Uterus (tissue), 4 donors: ENCODE measurements at places on chromosomes 6 and 20.

GRCh38 chr6:103534095-103534494 is 1325.6 kb downstream of the HACE1 start:
- no peak for DNase-seq

GRCh38 chr6:90028066-90028778 is 134.0 kb downstream of the GJA10 start:
- no peak for DNase-seq

DNA sequence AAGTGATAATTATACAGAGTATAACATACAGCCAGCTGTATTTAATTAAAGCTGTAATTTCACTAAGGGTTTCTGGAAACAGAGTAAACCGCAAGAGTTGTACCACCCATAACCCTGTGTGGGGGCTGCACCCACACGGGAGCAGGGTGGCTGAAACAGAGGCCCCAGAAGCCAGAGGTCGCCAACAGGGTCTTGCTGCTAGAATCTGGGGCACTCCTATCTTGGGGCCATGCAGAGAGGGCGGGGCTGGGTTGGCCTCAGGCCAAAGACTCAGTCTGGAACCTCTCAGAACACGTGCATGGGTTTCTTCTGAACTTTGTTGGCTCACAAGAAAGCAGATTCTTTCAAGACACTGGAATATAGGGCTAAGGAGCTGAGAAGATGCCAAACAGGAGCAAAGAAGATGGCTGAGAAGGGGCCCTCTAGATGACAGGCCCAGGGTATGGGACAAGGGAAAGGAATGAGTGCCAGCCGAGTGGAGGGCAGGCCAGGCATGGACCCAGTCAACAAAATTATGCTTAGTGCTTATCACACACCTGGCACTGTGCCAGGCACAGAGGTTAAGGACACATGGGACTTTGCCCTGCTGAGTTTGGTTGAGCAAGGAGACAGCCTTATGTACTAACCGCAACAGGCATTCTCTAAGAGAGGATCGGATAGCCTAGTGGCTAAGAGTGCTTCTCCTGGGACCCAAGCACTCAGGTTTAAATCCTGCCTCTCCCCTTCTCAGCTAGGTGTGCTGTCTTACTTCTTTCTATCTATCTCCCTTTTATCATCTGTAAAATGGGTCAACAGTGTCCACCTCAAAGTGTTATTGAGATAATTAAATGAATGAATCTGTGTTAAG is 96.6 kb upstream of the FOXP4 start:
- peak; percentile 80 for DNase-seq

- DNase-seq = no peak
Measured at GRCh38 chr6:167244064-167244960, 46.8 kb upstream of the UNC93A start.

GRCh38 chr6:102126488-102126887 is 733.0 kb downstream of the GRIK2 start:
- DNase-seq = no peak

- DNase-seq = no peak
Measured at GRCh38 chr6:124368131-124368530, 564.5 kb downstream of the NKAIN2 start.

DNA sequence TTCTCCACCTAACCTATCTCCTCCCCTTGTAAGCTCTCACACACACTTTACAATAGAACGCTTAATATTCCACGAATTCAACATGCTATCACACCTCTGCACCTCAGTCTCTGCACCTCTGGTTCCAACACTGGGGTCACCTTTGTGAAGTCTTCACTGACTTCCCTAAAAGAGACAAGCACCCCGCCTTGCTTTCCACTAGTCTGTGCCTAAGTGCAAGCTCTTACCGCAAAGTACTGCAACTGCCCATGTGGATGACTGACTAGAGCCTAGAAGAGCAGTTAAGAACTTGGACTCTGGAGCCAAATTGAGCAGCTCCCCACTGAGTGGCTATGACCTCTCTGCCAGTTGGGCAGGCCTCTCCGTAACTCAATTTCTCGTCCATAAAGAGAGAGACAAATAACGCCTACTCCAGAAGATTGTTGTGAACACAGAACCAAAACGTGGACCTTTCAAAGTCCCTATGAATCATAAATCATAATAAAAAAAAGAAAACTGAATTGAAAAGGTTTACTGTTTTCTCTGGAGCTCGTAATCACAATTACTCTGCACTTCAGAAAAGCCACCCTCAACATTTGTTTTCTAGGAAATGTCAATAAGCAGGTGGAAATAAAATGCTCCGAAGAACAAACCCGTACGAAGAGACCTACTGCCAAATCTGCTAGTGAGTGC is 1.2 kb downstream of the IFNGR1 start:
- no peak for DNase-seq

GRCh38 chr6:107870381-107870780 is 46.3 kb upstream of the SCML4 start:
- DNase-seq = no peak

- no peak for DNase-seq
Measured at GRCh38 chr6:165055231-165055630, 254.2 kb downstream of the C6orf118 start.

DNA sequence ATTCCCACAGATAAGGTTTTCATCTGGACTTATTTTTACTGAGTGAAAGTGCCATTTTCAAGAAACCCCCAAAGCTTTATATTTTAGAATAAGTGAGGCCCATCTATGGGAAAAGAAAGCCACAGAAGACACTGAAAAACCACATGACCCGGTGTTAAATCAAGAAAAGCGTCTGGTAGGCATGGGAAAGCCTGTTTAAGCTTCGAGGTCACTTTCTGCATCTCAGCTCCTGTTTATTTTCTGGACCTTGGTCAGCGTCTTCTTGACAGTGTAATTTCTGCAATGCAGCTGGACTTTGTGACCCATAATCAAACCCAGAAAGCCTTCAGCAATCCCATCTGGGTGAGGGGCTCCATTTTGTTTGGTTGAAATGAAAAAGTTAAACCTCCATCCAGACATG is 59.6 kb upstream of the NEDD9 start:
- no peak for DNase-seq

DNA sequence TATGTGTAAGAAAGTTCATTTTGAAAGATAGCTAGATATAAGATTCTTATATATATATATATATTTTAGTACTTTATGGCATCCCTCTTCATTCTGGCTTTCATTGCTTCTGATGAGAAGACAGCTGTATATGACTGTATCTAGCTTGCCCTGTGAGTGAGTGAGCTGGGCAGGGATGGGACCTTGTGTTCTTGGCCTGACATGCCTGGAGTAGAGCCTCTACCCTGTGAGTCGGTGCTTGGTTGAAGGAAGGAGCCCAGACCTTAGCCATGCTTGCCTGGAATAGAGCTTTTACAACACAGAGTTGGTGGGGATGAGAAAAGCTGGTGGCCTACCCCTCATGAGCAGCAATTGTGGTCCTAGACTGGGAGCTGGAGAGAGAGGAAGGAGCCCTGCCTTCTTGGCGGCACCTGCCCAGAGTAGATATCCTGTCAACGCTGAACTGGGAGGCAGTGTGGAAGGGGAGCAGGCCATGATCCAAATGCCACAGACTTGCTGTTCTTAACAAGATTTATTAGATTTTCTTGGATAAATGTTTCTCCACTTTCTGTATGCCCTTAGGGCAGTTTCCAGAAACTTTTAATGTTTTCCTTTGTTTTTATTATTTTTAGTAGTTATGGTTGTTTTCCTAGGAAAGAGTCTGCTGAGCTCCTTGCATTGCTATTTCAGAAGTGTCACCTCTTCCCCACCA is 31.6 kb downstream of the FIG4 start:
- no peak for DNase-seq

DNA sequence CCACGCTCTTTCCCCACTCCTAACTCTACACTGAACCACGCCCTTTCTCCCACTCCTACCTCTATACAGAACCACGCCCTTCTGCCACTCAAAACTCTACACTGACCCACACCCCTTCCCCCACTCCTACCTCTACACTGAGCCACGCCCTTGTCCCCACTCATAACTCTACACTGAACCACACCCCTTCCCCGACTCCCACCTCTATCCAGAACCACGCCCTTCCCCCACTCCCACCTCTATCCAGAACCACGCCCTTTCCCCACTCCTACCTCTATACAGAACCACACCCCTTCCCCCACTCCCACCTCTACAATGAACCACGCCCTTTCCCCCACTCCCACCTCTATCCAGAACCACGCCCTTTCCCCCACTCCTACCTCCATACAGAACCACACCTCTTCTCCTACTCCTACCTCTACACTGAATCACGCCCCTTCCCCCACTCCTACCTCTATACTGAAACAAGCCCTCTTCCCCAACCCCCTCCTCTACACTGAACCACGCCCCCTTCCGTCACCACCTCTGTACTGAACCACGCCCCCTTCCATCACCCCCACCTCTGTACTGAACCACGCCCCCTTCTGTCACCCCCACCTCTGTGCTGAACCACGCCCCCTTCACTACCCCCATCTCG is 10.1 kb downstream of the PXMP4 start:
- DNase-seq = no peak

DNA sequence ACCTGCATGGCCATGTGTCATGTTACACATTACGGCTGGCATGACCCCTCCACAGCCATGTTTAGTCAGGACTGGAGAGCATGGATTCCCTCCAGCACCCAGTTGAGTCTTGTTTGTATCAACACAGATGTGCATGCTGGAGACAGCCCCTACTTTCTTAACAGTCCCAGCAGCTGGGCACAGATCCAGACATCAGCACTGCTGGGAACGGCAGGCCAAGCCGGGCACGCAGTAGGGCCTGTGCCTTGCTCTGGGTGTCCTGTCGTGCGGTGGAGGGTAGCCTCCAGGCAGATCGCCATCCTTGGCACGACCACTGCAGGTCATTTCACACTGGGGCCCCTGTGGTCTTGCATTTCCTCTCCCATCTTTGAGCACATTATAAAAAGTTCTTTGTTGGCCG is 381.4 kb downstream of the SMOC2 start:
- DNase-seq = no peak

DNA sequence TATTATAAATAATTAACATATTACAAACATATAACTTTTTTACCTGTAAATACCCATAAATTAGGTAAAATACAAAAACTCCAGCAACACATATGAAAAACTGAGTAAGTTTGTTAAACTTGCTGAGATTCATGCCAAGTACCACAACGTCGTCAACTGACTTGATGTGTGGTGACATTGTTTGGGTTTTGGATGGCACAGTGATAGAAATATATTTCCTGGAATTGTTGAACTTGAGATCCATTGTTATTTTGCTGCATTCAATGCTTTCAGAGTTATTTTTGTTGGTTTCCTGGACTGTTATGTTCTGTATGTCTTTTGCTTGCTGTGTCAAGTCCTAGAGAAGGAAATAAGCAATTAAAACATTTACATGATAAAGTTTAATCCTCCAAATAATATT is 5.5 kb downstream of the SLC35B3 start:
- no peak for DNase-seq

DNA sequence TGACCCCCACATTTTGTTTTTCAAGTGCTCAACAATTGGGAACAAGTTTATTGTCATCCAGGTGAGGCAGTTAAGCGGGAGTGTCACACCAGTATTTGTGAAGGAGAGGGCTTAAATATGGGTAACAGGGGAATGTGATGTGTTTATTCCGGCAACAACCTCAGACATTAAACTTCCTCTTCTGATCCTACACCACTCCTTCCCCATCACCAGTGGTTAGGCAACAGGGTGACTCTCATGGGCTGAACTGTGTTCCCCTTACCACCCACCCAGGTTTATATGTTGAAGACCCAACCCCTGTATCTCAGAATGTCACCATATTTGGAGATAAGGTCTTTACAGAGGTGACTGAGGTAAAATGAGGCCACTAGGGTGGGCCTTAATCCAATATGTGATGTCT is 52.1 kb upstream of the RNF182 start:
- DNase-seq = no peak

GRCh38 chr6:40722553-40723258 is 135.5 kb upstream of the LRFN2 start:
- no peak for DNase-seq

DNA sequence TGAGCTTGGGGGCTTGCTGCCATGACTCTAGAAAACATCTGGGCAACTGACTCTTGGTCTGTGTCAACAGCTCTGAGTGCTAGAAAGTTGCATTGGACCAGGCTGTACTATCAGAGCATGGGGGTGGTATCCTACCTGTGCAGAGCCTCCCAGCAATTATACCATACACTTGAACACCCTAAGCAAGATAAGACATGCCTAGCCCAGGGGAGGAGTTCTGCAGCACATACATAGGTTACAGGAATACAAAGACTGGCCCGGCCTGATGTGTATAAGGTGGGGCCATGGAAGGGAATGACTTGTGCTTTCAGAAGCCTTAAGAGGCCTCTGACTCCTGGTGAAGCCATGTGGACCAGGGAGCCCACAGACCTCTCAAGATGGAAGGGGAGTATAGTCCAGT is 11.4 kb upstream of the MOCS1 start:
- DNase-seq = no peak

- no peak for DNase-seq
Measured at GRCh38 chr20:50286174-50286511, 95.5 kb downstream of the CEBPB start.

GRCh38 chr6:66949191-66949661 is 1242.2 kb upstream of the EYS start:
- no peak for DNase-seq

DNA sequence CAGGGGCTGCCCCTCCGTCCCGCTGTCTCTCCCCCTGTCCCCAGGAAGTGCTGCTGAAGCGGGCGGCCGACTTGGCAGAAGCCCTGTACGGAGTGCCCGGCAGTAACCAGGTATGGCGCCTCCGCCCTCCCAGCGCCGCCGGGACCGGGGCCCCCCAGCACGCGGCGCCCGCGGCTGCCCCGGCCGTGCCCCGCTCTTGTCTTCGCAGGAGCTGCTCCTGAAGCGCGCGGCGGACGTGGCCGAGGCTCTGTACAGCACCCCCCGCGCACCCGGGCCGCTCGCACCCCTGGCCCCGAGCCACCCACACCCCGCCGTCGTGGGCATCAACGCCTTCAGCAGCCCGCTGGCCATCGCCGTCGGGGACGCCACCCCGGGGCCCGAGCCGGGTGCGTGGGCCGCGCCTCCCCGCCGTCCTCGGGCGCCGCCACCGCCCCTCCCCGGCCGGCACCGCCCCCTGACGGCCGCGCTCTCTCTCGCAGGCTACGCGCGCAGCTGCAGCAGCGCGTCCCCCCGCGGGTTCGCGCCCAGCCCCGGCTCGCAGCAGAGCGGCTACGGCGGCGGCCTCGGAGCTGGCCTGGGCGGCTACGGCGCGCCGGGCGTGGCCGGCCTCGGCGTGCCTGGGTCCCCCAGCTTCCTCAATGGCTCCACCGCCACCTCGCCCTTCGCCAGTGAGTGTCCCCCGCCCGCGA is 48.4 kb downstream of the CPXM1 start:
- DNase-seq = no peak

DNA sequence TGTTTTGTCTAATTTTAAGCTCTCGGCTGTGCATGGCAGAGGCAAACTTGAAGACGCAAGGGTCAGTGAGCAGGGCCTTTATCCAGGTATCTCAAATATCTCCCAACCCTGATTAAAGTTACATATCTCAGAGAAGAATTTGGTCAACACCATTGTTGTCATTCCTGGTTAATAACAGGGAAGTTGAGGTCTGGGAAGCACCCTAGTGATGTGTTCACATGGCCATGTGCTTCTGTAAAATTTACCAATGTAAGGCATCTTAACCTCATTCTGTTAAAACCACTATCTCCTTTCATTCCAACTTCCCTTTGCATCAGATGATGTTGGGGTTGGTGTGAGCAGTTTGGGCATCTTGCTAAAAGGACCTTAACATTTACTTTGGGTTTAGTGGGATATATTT is 4.0 kb upstream of the FAM110A start:
- DNase-seq = no peak
